Left colon (tissue), 2 donors: ENCODE measurements at places on chromosomes 2 and 18.

GRCh38 chr2:75592030-75592429 lies 31.3 kb upstream of the EVA1A start:
- DNase-seq, result no peak

DNA sequence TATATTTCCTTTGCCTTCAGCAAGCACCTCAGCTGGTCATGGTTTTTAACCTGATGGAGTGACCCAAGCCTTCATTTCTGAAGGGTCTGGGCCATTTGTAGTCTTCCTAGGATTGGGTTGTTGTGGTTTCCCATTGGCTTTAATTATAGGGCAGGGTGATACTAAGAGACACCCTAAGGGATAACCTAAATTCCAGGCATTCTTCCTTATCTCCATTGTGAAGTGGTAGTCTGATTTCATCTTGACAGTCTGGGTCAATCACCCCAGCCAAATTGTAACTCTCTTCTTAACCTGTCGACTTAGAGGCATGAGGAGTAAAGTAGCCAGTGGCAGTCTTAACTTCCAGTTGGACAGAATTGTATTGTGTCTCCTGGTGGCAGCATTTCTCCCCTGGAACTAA lies 30.2 kb upstream of the MEX3C start:
- no peak for DNase-seq

- no peak for DNase-seq
Observed at GRCh38 chr2:199302851-199303250, 154.9 kb downstream of the SATB2 start.

DNA sequence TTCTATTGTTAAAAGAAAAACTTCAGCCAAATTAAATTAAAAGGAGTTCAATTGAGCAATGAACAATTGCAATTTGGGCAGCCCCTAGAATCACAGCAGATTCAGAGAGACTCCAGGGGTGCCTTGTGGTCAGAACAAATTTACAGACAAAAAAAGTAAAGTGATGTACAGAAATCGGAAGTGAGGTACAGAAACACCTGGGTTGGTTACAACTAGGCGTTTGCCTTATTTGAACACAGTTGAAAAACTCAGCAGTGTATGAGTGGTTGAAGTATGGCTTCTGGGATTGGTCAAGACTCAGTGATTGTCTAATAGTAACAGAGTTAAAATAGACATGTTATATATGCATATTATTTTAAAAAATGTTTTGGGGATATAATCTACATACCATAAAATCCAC lies 98.5 kb upstream of the ZSWIM2 start:
- no peak for DNase-seq

DNA sequence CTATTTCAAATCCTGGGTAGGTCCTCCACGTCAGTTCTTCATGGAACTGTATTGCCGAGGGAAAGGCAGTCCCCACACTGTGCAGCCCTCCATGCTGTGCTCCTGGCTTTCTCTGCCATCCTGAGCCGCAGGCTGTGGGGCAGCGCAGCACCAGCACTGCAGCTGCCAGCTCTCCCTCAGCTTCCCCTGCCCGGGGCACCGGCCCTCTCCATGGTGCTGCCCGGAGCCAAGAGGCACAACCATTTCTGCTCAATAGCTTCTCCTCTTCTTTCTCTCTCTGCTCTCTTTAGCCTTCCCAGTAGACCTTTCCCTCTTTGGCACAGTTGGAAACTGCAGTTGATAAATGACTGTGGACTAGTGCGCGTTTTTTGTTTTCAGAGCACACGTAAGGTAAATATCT lies 12.1 kb downstream of the ANKRD23 start:
- no peak for DNase-seq
